ENCODE measurements at places on chromosomes 5 and 9.

DNA sequence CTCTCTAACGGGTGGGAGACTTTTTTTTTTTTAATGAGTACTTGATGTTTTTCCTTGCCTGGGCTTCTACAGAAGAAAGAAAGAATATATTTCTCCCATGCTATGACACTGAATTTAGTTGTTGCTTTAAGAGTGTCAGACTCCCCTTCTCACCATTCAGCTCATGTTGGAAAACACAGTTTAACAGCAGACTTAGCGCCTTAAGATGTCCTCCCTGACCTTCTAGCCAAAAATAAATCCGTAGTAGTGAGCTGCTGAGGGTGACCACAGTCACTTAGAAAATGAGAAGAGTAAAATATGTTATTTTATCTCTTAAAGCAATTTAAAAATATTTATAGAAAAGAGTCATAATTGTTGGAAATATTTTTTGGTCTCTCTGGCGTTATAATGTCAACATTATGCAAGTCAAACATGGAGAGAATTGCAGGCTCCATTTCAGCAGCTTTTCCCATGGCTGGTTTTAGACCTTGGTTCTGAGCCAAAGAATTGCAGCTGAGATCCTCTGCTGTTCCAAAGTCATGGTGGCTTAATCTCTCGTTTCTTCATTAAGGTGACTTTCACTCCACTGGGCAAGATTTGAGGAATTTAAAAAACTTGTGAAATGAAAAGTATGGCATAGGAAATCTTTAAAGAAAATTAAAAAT, 143.5 kb downstream of the GHR start:
- no peaks in the 10 kb centered on the region for H3K36me3 ChIP-seq
- no peak overlapping the region for H3K27ac ChIP-seq
- no peaks in the 10 kb centered on the region for H3K27me3 ChIP-seq
- H3K4me1 ChIP-seq, result no peaks in the 10 kb centered on the region
- DNase-seq, result no peak
- H3K4me3 ChIP-seq, result no peak overlapping the region

GRCh38 chr5:111563031-111563822, 50.9 kb upstream of the STARD4 start:
- no peaks in the 10 kb centered on the region for H3K27me3 ChIP-seq
- H3K36me3 ChIP-seq, result no peaks in the 10 kb centered on the region
- no peak overlapping the region for H3K4me3 ChIP-seq
- no peak for DNase-seq
- H3K27ac ChIP-seq, result no peak overlapping the region

- H3K27ac ChIP-seq, result no peak overlapping the region
- H3K4me1 ChIP-seq, result no peaks in the 10 kb centered on the region
- no peak for DNase-seq
- no peaks in the 10 kb centered on the region for H3K36me3 ChIP-seq
- H3K27me3 ChIP-seq, result no peaks in the 10 kb centered on the region
These were observed 20.3 kb downstream of the C9orf153 start for GRCh38 chr9:86238861-86239770.

- no peaks in the 10 kb centered on the region for H3K27me3 ChIP-seq
- no peak overlapping the region for H3K27ac ChIP-seq
- H3K4me1 ChIP-seq, result no peaks in the 10 kb centered on the region
- no peak for DNase-seq
- no peaks in the 10 kb centered on the region for H3K36me3 ChIP-seq
These were observed 242.5 kb downstream of the NFIB start for GRCh38 chr9:14071484-14071883.

- DNase-seq, result no peak
- H3K27ac ChIP-seq, result no peak overlapping the region
- no peaks in the 10 kb centered on the region for H3K4me1 ChIP-seq
- H3K36me3 ChIP-seq, result no peaks in the 10 kb centered on the region
These were observed 17.3 kb downstream of the TTC33 start for GRCh38 chr5:40738502-40738901.

Data from Panc1 (cell line).